ENCODE measurements at places on chromosomes 6 and 20. TPM values are rescaled to one million over a fixed set of nuclear protein-coding genes. Genes with fewer than 3 reads are reported as not detected.
A peak's percentile ranks its signal among the peaks of the same experiment; 100 is the strongest.

GRCh38 chr6:85887461-85887860, 244.8 kb upstream of the SYNCRIP start:
- DNase-seq: no peak

MRAP2 gene
- total RNA-seq: 0.07 TPM

C20orf141 gene
- total RNA-seq: not detected

DNA sequence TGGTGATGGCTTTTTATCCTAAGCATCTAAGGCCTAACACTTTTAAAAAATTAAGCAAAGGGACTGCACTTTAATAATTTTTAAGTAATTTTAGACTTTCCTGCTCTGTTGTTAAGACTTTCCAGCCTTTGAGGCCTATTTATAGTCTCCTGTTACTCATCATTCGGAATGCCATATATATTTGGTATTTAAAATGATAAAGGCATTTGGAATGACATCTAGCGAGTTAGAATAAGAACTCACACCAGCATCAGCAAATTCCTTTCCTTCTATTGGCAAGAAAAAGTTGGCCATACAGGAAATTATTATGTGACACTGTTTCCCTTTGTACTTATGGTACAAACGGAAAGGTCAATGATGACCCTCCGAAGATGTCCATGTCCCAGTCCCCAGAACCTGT, 88.1 kb upstream of the STMND1 start:
- peak; percentile 89 for DNase-seq

DNA sequence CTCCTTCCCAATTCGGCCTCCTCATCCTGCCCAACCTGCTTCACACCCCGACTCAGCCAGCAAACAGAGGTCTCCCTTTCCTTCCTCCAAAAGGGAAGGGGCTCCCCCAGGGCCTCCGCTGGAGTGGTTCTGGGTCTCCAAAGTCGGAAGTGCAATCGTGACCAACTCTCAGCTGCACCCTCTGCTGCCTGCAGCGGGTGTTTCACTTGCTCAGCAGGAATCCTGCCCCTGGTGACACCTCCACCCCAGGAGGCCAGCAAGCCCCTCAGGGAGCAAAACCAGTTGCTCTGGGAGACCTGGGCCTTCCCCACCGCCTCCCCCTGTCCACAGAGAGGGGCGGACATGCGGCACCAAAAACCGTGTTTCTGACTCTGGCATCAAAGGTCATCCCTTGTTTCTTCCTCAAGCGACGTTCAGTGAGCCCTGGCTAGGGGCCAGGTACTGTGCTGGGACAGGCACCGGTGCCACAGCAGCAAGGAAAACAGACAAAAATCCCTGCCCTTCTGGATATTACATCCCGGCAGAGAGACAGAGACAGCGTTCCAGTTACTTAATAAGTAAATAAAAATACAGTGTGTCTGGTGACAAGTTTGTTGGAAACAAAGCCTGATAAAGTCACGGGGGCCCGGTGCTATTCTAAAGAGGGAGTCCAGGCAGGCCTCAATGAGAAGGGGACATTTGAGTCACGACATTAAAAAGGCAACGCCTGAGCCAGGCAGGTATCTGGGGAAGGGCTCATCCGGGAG, 219.0 kb downstream of the BMP7 start:
- DNase-seq: no peak

DNA sequence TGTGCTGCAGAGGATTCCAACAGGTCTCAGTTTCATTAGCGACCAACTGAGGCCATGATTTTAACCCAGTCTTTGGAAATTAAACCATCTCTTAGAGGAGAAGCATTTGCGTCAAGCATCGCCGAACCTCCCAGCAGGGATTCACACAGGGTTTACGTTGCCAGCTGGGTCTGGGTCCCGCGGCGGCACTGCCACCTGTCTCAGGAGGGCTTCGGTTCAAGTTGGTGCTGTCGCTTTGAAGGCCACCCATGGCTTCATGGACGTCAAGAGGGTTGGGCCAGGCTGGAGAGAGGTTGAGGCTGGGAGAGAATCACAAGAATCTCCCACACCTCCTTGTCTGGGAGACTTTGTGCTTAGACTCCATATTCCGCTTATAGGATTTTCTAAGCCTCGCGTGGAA, 43.0 kb upstream of the FRMD1 start:
- no peak for DNase-seq

DNA sequence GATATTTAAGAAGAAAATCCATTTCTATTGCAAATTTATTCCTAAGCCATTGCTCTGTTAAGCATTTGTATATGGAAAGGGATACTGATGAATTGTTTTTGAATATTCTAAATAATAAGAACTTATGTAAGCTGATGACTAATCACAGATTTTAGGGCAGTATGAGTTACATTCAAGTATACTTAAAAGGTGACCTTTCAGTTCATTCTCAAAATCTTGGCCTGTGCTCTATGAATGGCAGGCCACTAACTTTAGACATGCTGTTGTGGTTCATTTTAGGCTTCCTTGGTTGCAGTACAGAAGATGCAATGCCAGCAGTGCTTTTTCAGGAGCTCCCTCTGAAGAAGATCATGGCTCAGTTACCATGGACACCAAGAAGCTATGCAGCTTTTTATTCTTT, 380.4 kb downstream of the CENPW start:
- DNase-seq: no peak

- no peak for DNase-seq
Observed at GRCh38 chr6:106727480-106728149, 98.2 kb downstream of the QRSL1 start.

TAB2 gene
- total RNA-seq: 38.0 TPM

DNA sequence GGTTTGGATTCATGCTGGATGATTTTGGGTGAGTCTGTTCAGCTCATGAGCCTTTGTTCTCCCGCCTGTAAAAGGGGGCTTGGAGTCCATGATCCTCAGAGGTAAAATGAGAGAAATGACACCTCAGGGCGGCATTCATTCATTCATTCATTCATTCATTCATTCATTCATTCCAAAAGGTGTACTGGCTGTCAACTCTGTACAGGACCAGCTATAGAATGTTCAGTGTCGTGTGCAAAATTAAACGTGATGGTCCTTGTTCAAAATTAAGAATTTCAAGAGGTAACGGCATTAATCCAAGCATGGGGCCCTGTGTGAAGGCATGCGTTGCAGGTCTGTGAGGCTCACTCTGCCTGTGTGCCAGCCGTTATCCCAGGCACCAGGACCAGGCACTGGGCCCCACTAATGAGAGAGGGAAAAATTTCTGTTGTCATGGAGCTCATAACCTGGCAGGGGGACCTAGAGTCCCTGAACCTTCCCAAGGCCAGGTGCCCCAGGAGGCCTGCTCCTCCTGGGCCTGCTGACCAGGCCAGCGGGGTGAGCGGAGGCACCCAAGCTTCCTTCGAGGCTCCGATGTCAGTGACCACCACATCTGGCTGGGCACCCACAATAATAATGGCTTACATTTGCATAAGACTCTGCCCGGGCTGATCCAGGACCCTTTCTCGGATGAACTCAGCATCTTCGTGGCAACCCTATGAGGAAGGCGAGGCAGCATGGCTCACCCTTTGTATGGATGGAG, 53.2 kb downstream of the CEBPB start:
- no peak for DNase-seq

GRCh38 chr6:167266830-167267555, 24.1 kb upstream of the UNC93A start:
- DNase-seq: no peak

GRCh38 chr6:100504786-100505737, 40.3 kb upstream of the SIM1 start:
- peak; percentile 82 for DNase-seq

CFB gene
- 0.48 TPM for total RNA-seq

DNA sequence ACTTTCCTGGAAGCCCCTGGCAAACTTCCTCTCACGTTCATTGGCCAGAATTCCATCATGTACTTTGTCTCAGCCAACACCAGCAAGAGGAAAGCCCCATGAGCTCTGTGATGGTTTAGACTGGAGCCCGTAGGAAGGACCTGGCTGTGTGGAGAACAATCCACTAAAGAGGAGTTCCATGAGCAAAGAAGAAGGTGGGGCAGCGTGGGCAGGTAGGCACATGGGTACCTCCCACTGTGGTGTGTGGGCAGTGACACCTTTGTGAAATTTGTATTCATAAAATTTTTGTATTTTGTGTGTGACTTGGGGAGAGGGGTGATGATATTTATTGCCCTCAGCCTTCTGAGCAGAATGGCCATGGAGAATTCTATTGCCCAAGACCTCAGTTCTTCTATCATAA, 89.5 kb upstream of the SCP2D1 start:
- DNase-seq: no peak

DNA sequence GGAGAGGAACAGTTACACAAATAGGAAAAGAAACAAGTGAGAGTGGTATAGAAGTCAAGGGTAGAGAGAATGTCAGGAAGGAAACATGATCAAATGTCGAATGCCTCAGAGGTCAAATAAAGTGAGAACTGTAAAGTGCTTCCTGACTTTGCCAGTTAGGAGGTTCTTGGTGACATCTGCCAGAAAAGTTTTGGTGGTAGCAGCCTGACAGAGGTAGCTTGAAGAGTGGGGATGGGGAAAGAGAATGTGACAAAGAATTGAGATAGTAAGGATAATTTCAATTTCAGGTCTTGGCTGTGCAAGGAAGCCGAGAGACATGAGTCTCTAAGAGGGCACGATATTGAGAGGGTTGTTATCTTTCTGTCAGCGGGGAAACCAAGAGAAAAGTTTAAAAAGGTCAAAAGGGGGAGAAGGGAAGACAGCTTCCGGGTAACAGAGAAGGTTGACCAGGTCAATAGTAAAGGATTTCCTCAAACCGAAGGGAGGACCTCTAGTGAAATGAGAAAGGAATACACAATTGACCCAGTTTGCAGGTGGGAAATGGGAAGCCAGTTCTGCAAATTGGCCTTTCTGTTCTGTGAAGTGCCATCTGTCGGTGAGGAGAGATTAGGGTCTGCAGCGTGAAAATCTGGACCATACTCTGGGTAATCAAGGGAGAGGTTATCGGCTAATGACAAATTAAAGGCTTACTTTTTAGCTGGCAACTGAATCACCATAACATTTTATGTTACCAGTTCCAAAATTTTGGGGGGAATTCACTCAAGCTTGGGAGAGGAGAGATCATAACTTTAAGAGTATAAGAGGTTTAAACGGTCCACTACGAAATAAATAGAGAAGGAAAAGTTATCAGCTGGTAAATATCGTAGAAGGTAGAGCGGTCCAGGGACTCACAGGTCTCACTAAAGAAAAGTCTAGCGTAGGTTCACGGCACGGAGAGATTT, 973 bp upstream of the BRD2 start:
- DNase-seq: peak; percentile 45

- DNase-seq: no peak
Observed at GRCh38 chr20:25280051-25280573, 32.2 kb downstream of the PYGB start.

GRCh38 chr6:53520320-53520928, 24.5 kb downstream of the GCLC start:
- DNase-seq: no peak

GRCh38 chr6:25363427-25363826, 84.3 kb downstream of the CARMIL1 start:
- no peak for DNase-seq

ZNF334 gene
- 1.1 TPM for total RNA-seq

DNA sequence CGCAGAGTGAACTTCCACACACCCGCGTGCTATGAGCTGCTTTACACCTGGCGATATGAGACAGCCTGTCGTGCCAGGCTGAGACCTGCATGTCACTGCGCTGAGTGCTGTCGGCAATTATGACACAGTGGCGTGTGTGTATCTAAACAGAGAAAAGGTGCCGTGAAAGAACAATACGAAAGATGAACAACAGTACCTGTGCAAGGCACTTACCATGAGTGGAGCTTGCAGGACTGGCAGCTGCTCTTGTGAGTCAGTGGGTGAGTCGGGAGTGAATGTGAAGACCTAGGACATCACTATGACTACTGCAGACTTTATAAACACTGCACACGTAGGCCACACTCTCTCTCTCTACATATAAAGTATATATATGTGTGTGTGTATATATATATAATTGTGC, 68.5 kb upstream of the DUSP22 start:
- no peak for DNase-seq

DNA sequence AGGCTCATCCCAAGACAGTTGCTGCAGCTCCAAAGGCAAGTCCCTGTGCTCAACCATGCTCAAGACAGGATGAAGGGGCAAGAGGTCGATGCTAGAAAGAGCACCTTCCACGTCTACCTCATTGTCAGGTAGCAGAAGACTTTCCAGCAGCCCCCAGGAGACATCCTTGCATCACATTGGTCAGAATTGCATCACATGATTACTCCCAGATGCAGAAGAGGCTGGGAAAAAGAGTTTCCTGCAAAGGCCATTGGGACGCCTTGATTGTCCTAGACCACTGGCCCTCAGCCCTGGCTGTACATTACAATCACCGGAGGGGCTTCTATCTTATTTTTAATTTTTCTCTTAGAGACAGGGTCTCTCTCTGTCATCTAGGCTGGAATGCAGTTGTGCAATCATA, 17.3 kb upstream of the ZNF334 start:
- no peak for DNase-seq

DNA sequence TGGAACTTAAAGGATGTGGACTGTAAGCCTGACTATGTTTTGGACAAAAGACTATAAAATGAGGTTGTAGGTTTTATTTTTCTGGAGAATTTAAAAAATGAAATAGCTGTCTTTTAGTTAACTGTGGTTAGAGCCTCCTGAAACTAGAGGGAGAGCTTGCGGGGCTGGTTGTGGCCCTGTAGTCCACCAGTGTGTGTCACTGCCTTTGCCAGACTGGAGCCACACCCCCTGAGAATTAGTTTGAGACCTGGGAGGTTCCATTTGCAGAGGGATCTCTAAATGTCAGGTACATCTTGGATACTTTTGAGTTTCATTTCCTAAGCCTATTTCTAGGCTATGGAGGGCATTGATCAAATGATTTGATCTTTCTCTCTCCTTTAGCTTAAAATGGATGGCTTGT, 20.8 kb downstream of the ZC2HC1B start:
- DNase-seq: no peak

HLA-C gene
- total RNA-seq: 87.2 TPM

- no peak for DNase-seq
Observed at GRCh38 chr20:62898970-62899632, 27.2 kb downstream of the DIDO1 start.

DNA sequence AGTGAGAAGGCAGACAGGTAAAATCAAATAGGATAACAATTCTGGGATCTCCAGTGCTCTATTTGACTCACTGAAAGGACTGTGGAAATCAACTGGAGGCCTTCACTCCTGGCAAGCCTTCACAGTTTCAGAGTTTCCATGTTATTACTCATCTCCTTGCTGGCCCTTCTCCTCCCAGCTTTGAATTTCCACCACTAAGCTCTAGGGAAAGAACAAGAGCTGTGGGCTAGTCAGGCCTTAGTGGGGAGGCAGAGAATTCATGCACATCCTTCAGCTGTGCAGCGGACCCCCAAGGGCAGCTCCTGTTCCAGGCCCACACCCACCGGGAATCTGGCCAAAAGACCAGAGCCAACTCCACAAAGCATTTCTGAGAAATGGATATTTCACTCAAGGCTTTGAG, 26.0 kb downstream of the MYLIP start:
- DNase-seq: peak; percentile 44

DNA sequence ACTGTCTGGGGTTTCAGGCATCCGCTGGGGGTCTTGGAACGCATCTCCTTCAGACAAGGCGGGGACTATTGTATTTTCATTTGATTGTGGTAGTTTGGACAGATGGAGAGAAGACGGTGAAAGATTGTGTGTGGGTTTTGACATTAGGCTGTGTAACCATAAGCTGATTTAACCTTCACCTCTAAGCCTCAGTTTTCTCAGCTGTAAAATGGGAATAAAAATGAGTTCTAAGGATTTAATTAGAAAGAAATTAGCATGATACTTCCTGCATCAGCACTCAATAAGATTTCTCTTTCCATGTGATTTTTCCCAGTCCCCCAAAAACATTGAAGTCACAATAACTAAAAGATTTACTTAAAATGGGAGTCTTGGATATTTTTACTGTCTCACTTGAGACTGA, 78.1 kb downstream of the CBFA2T2 start:
- DNase-seq: no peak

All from HFFc6 (cell line).